CD4-positive, alpha-beta T cell (primary cell): ENCODE measurements at places on chromosomes 2 and 18.
A peak's percentile ranks its signal among the peaks of the same experiment; 100 is the strongest.

- H3K27ac ChIP-seq = no peak overlapping the region
- no peak for DNase-seq
- no peaks in the 10 kb centered on the region for H3K27me3 ChIP-seq
These were observed 58.0 kb upstream of the TMEM178A start for GRCh38 chr2:39607538-39608262.

GRCh38 chr2:98240786-98241398 lies 105.4 kb upstream of the CNGA3 start:
- H3K36me3 ChIP-seq = no peaks in the 10 kb centered on the region
- DNase-seq = no peak
- no peak overlapping the region for H3K4me3 ChIP-seq
- H3K27me3 ChIP-seq = no peaks in the 10 kb centered on the region
- H3K27ac ChIP-seq = no peak overlapping the region
- H3K4me1 ChIP-seq = no peaks in the 10 kb centered on the region

- H3K27me3 ChIP-seq = no peaks in the 10 kb centered on the region
- DNase-seq = no peak
- peak overlapping the region; percentile 93 for H3K4me3 ChIP-seq
- peaks cover 10% of the 10 kb centered on the region for H3K4me1 ChIP-seq
- peaks cover 15% of the 10 kb centered on the region for H3K36me3 ChIP-seq
- peak overlapping the region; percentile 83 for H3K27ac ChIP-seq
These were observed 1.2 kb downstream of the ABHD3 start for GRCh38 chr18:21703241-21703820.

GRCh38 chr2:121689356-121689755 lies 40.1 kb upstream of the CLASP1 start:
- no peak overlapping the region for H3K4me3 ChIP-seq
- no peak for DNase-seq
- H3K36me3 ChIP-seq = no peaks in the 10 kb centered on the region
- H3K27me3 ChIP-seq = no peaks in the 10 kb centered on the region

DNA sequence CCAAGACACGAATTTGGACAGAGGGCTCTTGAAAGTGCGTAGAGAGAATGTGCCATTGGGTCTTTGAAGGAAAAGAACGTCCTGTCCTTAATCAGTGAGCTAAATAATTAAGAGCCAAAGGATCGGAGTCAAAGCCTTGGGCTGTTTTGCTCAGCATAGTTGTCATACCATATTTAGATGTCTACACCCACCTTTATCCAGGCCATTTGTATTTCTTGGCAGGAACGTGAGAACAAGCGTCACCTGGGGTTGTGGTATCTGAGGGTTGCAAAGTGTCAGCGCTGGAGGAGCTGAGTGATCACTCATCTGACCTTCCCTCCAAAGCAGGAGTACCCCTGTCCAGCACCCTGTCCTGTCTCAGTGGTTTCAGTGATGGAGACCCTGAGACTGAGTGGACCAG lies 4.5 kb downstream of the LPIN1 start:
- H3K27me3 ChIP-seq = no peaks in the 10 kb centered on the region
- peaks cover 77% of the 10 kb centered on the region for H3K4me1 ChIP-seq
- H3K4me3 ChIP-seq = no peak overlapping the region
- H3K36me3 ChIP-seq = no peaks in the 10 kb centered on the region
- DNase-seq = peak; percentile 59

DNA sequence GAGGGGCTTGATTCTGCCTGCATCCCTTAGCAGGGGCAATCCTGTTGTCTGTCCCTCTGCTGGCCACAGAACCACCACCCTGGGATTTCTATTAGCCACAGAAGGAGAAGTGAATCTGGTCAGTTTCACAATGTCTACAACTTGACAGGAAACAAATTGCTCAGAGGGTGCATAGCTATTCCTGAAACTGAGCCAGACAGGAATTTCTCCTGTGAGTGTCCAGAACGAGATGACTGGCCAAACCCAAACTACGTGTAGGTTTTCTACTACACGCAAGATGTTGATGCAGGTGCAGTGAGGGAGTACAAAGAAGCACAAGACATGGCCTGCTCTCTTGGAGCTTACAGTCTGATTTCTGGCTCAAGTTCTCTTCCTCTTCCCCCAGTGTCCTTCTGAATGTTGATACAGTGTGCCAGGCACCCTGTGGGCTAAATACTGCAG lies 201.9 kb downstream of the CLIP4 start:
- DNase-seq = no peak
- peaks cover 21% of the 10 kb centered on the region for H3K4me1 ChIP-seq
- H3K4me3 ChIP-seq = no peak overlapping the region

GRCh38 chr18:13100942-13101658 lies 109.9 kb downstream of the CEP192 start:
- no peak overlapping the region for H3K27ac ChIP-seq
- H3K36me3 ChIP-seq = peaks cover 80% of the 10 kb centered on the region
- no peaks in the 10 kb centered on the region for H3K27me3 ChIP-seq
- no peak overlapping the region for H3K4me3 ChIP-seq

DNA sequence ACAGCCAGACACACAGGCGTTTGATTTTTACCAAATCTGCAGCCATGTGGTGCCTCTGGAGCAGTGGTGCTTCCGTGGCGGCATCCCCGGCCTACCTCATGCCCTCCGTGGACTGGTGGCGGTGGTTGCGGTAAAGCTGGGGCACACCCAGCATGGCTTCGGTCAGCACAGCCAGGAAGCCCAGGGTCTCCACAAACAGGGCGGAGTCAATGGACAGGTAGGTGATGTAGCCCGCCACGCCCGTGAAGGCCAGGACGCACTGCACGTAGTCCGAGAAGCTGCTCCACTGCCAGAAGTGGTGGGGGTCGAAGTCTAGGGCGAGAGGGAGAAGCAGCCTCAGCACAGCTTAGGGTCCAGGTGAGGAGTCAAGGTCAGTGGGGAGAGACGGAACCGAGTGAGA lies 32.4 kb downstream of the SLC66A2 start:
- peaks cover 8% of the 10 kb centered on the region for H3K4me1 ChIP-seq
- H3K4me3 ChIP-seq = no peak overlapping the region
- H3K27ac ChIP-seq = no peak overlapping the region
- no peak for DNase-seq
- peaks cover 15% of the 10 kb centered on the region for H3K36me3 ChIP-seq

GRCh38 chr18:25075783-25076182 lies 276.2 kb downstream of the ZNF521 start:
- no peak overlapping the region for H3K27ac ChIP-seq
- no peaks in the 10 kb centered on the region for H3K36me3 ChIP-seq
- no peak overlapping the region for H3K4me3 ChIP-seq
- no peaks in the 10 kb centered on the region for H3K27me3 ChIP-seq
- no peak for DNase-seq
- no peaks in the 10 kb centered on the region for H3K4me1 ChIP-seq

DNA sequence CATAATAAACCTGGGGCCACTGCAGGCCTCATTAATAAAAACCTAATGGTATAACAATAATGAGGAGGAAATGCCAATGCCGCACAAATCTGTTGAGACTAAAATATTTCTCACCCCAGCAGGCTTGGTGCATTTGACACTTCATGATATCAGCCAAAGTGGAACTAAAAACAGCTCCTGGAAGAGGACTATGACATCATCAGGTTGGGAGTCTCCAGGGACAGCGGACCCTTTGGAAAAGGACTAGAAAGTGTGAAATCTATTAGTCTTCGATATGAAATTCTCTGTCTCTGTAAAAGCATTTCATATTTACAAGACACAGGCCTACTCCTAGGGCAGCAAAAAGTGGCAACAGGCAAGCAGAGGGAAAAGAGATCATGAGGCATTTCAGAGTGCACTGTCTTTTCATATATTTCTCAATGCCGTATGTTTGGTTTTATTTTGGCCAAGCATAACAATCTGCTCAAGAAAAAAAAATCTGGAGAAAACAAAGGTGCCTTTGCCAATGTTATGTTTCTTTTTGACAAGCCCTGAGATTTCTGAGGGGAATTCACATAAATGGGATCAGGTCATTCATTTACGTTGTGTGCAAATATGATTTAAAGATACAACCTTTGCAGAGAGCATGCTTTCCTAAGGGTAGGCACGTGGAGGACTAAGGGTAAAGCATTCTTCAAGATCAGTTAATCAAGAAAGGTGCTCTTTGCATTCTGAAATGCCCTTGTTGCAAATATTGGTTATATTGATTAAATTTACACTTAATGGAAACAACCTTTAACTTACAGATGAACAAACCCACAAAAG lies 580.9 kb upstream of the TMEFF2 start:
- H3K4me3 ChIP-seq = no peak overlapping the region
- no peaks in the 10 kb centered on the region for H3K4me1 ChIP-seq
- H3K36me3 ChIP-seq = no peaks in the 10 kb centered on the region
- H3K27ac ChIP-seq = no peak overlapping the region
- no peak for DNase-seq

DNA sequence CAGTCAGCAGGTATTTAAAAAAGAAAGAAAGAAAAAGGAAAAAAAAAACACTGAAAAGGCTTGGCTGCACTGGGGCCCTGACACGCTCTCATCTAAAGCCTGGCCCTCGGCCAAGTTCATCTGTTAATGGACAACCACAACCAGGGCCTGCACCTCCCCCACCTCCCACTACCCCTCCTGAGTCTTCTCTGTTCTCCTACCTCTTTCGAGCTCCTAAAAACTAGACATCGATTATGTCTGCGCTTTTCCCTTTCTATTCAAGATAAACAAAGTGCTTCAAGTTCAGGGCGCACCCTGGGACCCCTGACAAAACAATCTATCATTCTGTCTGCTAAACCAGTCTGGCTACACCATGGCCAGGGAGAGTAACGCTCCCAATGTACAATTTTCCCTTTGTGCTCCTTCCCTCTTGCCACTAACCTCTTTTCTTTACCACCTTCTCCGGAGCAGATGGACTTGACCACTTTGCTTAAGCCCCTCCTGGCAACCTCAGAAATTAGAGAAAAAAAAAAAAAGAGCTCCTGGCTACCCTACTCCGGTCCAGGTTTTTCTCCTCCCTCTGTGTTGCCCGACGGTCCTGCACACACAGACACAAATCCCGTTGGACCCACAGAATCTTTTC lies 22.7 kb downstream of the BCL11A start:
- no peaks in the 10 kb centered on the region for H3K4me1 ChIP-seq
- no peak for DNase-seq
- H3K27ac ChIP-seq = no peak overlapping the region
- H3K36me3 ChIP-seq = no peaks in the 10 kb centered on the region
- H3K4me3 ChIP-seq = no peak overlapping the region
- peaks cover 3% of the 10 kb centered on the region for H3K27me3 ChIP-seq

DNA sequence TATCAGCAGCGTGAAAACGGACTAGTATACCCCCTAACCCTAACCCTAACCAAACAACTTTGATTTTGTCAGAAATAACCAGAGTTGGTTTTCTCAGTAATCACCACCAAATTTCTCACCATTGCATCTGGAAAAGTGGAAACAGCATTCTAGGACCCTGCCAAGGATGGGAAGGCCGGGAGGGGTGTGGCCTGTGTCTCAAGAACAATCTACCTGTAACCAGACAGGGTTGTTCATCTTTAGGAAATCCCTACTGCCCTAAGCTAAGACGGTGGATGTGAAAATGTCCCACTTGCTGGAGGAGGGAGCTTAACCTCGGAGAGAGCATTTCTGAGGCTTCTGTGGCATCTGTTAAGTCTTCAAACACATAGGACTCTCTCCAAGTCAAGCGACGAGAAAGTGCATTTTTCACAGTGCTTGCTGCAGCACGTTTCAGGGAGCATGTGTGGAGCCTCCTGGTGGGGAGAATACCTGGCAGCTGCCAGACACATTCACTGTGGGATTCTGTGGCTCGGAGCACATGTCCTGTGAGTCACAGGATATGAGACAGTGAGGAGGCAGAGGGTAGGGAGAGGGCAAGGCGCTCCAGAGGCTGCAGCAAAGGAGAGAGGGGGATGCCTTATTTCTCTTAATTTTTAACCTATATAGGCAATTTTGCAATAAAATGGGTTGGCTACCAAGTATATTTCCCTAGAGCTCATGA lies 207.5 kb downstream of the SPP2 start:
- no peak overlapping the region for H3K4me3 ChIP-seq
- no peak for DNase-seq
- H3K27me3 ChIP-seq = no peaks in the 10 kb centered on the region
- H3K36me3 ChIP-seq = no peaks in the 10 kb centered on the region

DNA sequence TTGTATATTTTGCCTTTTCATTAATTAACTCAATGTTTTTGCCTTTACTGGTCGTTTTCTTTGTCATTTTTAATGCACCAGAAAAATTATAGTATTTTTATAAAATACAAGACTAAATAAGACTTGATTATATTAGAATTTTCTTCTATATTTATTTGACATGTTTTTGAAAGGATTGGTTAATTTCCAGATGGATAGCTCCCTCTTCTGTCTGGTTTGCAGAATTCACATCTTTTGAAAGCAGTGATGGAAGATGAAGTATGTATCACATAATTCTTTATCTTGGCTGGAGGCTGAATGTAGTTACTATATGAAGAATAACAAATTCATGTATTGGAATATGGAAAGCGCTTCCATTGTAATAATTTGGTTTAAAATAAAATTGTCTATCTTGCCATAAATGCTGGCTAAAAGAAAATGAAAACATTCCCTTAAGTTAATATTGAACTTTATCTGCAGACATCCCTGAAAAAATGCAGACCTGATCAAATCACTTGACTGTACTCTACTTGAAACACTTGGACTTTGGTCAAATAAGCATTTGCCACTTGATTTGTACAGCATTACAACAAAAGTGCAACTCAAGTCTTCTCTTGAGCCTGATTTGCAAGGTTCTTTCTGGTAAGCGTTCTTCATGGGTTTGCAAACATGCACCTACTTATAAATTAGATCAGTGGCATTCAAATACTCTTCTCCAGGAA lies 86.3 kb upstream of the EFEMP1 start:
- no peak overlapping the region for H3K27ac ChIP-seq
- H3K27me3 ChIP-seq = peaks cover 6% of the 10 kb centered on the region
- no peaks in the 10 kb centered on the region for H3K4me1 ChIP-seq
- no peaks in the 10 kb centered on the region for H3K36me3 ChIP-seq

GRCh38 chr2:43057742-43058725 lies 168.4 kb downstream of the ZFP36L2 start:
- no peak overlapping the region for H3K4me3 ChIP-seq
- no peaks in the 10 kb centered on the region for H3K36me3 ChIP-seq
- DNase-seq = no peak
- no peak overlapping the region for H3K27ac ChIP-seq
- H3K27me3 ChIP-seq = no peaks in the 10 kb centered on the region
